RKO (cell line): ENCODE measurements at places on chromosomes 16 and 17.

- DNase-seq, result no peak
Observed at GRCh38 chr17:10178506-10178991, 19.9 kb downstream of the GAS7 start.

DNA sequence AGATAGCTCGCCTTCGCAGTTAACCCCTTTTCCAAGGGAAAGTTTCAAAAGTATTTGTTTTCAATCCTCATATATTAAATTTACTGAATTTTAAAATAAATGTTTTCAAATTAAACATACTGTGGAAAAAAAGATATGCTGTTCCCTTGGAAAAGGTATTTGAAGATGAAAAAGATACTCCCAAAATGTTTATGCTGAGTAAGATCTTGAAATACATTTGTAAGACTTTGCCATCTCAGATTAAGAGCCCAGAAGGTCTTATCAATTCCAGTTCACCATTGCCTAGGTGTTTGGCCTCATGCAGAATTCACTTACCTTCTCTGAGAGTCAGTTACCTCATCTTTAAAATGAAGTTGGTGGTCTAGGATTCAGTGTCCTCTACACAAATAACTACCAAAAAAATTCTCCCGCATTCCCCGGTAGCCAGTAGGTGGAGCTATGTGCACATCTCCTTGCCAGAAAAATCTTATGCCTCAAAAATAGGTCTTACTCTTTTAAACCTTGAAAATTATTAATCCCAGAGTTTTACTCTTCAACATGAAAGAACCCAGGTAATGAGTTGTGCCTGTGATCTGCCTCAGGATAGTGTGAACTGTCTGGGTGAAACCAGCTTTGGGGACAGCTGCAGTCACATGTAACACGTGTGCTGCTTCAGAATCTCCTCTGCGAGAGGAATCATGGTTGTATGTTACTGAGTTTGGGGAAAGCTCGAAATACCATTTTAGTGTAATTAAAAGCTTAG is 178.3 kb downstream of the MRTFB start:
- DNase-seq, result peak; percentile 56

GRCh38 chr16:75019007-75019406 is 20.2 kb downstream of the ZNRF1 start:
- DNase-seq, result no peak

- no peak for DNase-seq
Observed at GRCh38 chr16:340370-341091, 12.0 kb downstream of the AXIN1 start.

DNA sequence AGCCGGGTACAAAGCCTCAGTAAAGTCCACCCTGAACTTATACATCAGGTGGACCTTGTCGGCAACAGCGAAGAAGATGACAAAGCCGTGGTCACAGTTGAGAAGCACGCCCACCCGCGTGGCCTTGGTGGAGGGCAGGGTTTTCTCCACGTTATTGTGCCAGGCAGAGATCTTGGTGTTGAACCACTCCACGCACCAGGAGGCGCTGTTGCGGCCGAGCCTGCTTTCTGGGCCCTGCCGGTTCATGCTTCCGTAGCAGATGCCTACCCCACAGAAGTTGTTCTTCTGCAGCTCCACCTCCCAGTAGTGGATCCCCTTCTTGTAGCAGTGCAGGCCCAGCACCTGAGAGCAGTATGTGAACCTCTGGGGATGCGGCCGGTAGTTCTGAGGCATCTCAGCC is 22.1 kb downstream of the TRIM25 start:
- DNase-seq, result no peak

GRCh38 chr16:86122681-86123342 is 223.8 kb downstream of the IRF8 start:
- no peak for DNase-seq

GRCh38 chr17:79628861-79629547 is 18.2 kb upstream of the RBFOX3 start:
- no peak for DNase-seq

GRCh38 chr16:89289428-89290395 is 72.2 kb downstream of the ZNF778 start:
- peak; percentile 61 for DNase-seq

GRCh38 chr17:20791626-20792025 is 212.1 kb downstream of the CDRT15L2 start:
- DNase-seq, result no peak

DNA sequence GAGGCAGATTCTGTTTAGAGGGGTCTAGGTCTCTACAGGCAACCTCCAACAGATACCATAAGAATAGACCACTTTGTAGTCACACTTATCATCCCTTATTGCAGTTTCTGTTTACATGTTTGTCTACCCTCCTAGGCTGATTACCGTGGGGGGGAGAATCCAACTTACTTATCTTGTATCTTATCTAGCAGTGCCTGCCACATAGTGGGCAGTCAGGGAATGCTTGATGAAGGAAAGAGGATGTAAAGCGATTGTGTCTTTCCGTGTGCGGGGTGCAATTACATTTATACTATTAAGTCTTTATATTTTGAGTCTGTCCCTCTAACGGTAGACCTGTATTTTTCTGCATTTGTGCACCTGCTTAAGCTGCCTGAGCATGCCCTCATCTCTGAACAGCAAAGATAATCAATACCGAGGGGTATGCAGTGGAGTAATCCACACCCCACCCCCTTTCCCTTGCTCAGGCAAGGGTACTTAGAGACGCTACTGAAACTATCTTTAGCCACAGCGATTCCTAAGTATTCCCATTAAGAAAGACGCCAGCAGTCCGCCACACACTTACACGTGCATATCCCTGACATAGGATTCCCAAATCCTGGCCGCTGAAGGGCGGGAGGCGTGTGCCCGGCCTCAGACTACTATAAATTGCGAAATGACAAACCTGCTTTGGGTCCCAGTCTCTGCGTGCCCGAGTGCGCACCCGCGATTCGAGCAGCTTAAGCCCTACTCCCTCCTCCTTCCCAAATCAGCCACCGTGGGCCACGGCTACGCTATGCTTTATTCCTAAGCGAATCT is 635 bp upstream of the AATF start:
- DNase-seq, result no peak

DNA sequence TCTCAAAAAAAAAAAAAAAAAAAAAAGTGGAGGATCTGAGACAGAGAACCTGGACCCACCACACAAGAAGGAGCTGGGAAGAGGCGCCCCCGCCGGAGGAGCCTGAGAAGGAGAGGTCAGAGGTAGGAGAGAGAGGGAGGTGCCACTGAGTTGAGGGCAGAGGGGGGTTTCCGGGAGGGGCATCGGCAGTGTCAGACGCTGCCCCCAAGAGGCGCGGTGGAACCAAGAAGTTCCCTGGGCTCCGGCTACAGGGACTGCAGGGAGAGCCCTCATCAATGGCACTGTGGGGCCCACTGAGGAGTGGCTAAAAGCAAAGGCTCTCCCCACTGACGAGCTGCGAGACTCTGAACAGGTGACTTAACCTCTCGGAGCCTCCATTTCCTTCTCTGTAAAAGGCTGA is 4.2 kb downstream of the CCDC42 start:
- DNase-seq, result no peak

DNA sequence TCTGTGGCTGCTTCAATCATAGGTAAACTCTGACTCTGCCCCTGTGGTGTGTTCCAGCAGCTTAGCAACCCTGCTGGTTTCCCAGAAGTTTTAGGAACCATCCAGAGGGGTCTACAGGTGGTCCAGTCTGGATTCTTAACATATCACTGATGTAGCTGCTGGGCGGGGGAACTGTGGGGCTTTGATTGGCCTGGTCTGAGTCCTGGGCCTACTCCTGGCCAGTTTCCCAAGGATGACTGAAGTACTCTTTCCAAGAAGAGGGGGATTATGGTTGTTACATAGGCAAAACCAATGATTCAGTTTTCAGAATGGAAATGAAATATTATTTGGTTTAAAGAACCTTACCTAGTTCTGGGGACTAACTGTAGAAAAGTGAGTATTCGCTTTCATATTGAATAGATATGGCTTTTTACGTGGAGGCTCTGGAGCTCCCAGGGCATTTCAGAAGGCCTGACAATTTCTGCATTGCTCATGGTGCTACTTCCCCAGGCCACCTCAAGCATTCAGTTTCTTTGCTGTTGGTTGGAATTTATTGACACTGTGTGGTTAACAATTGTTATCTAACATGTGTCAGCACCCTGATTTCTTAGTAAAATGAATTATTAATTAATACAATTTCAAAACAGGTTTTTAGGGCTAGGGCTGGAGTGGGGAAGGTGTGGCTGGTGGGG is 38.4 kb downstream of the EPN2 start:
- no peak for DNase-seq

GRCh38 chr17:76881408-76881807 is 13.2 kb downstream of the MGAT5B start:
- no peak for DNase-seq

- DNase-seq, result no peak
Observed at GRCh38 chr16:26583803-26584202, 482.9 kb upstream of the C16orf82 start.

DNA sequence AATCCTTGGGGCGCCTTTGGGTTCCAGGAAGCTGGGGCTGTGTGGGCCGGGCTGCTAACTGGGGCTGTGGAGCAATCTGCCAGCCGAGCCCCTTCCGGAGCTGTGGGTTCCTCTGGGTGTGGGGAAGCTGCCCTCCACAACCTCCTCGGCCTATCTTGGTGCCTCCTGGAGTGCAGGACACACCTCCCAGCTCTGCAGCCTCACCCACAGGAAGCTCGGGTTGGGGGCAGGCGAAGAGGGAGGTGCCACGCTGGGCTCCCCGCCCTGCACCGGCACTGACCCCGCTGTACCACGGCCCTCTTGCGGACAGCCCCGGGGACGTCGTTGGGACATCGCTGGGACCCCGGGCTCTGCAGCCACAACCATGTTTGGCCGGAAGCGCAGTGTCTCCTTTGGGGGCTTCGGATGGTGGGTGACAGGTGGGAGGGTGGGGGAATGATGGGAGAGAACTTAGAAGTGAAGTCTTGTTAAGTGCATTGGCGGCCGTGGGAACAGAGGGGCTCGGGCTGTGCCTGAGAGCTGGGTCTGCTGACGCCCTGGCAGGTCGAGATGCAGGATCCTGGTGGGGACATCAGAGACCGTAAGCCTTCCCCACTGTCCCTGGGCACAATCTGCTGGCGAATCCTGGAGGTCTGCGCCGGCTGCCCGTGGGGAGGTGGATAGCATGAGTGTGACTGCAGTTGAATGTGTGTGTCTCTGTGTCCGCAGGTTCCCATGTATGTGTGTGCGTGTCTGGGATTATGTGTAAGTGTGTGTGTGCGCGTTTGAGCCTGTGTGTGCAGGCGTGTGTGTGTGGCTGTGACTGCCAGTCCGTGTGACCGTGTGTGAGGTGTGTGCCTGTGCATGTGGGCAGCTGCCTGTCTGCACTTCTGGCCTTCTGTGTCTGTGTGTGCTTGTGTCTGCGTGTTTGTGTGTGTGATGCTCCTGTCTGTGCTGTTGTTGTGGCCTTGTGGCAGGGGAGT is at the start of gene RAP1GAP2:
Gene RAP1GAP2, plus strand, starts transcription at position 275 of the 962 bp plus-strand sequence. Its CDS starts 90 bp downstream, at position 365.
- no peak for DNase-seq

GRCh38 chr16:19909750-19910322 is 25.2 kb upstream of the GPRC5B start:
- DNase-seq, result no peak

- DNase-seq, result no peak
Observed at GRCh38 chr16:51509336-51509735, 358.3 kb upstream of the SALL1 start.

- DNase-seq, result no peak
Observed at GRCh38 chr16:11677451-11677951, 9.2 kb downstream of the SNN start.

GRCh38 chr17:62614142-62614541 is 13.3 kb upstream of the MRC2 start:
- no peak for DNase-seq
